ENCODE measurements at places on chromosomes 5 and 9.

- peak; percentile 91 for ATAC-seq
These were observed 11.9 kb downstream of the GLIPR2 start for GRCh38 chr9:36148311-36149051.

DNA sequence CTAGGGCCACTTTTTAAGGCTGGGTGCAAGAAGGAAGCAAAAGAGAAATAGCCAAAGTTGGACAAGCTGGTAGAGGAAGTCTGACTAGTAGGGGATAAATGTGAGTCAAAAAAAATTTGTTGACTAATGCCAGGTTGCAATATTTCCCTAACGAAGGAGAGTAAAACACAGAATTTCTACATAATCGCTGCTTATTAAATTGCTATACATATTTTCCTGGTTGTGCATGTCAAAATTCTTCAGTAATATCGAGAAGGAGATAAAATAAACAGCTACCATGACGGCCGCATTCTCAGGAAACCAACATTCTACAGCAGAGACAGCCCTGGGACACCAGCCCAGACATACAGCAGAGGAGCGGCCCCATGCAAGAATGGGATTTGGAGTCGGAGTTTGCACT lies 148.3 kb downstream of the ESM1 start:
- ATAC-seq, result no peak

DNA sequence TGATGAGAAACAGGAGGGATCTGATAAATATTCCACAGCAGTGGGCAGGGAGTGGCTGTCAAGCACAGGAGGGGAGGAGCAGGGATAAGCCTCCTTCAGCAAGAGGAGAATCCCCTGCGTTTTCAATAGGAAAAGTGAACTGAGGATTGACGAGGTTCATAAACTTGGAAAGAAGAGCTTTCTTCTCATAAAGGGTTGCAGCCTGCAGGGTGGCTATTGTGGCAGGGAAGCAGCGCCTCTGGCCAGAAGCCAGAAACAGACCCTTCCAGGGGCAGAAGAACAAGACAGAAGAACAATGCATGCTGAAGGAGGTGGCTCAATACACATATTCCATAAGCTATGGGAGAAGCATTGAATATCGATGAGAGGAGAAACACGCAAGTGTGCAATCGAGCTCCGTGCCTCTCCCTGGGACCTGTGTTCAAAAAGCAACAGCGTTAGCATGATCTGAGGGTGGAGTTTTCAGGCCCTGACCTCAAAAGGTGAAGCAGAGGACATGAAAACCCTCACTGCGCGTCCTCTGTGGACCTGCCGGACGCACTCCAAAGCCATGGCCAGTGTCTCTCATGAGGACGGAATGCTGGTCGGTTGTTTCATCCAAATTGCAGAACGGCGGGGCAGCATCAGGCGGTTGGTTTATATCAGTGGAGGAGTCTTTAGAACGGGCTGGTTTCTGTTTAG lies 67.6 kb downstream of the ANKRD33B start:
- ATAC-seq, result no peak

GRCh38 chr5:59746241-59746765 lies 147.2 kb downstream of the PDE4D start:
- ATAC-seq, result no peak

- ATAC-seq, result no peak
These were observed 8.4 kb downstream of the UBTD2 start for GRCh38 chr5:172274951-172275753.

DNA sequence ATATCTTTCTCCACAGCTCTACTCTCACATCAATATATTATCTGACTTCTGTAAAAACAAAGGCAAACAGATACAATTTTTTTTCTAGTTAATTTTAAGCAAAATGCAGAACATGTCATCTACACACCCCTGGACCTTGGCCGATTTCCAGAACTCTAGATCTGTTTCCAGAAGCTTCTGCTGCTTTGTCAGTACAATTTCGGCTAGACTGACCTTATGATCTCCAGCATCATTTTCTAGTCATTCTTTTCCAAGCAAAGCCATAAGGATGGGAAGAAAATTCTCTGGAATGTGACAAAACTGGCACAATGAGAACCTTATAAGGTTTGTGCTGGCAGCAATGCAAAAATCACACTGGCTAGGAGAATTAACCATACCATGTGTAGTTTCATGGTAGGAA lies 132.8 kb upstream of the MPDZ start:
- no peak for ATAC-seq

DNA sequence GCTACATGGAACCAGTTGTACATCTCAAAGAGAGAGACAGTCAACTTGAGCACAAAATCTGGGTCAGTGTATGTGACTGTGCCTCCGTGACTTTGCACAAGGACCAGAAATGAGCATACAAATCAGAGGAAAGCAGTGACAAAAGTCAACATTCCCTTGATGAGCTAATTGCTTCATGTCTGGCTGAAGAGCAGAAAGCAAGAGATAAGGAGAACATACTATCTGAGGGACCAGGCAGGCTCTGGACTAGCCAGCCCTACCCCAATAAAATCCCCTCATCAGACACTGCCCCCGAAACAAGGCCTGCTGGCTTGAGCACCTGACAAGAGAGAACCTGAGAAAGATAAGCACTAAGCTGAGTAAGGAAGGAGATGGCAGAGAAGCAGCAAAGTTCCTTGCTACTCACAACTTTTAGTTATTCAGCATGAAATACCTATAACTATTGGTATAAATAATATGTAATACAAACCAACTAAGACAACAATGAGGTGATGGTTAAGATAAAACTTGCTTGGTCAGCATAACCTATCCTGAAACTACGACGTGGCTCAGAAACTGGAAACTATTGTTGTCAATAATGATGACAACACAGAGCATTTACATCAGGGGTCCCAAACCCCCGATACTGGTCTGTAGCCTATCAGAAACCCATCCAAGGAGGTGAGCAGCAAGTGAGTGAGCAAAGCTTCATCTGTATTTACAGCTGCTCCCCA lies 9.5 kb downstream of the SIL1 start:
- no peak for ATAC-seq

DNA sequence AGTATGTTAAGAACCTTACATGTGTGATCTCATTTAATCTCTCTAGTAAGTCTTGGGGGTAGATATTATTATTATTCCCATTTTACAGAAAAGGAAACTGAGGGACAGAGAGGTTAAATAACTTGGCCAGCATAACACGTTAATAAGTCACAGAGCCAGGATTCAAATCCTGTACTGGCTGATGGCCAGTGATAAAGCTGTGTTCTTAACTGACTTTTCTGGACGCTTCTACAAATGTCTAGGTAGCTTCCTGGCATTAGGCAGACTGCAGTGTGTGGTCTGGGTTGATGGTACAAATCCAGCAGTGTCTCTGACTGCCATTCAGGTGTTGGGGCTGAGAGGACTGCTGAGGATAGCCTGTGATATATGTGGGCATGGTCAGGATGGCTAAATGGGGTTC lies 125.8 kb upstream of the CXCL14 start:
- no peak for ATAC-seq

DNA sequence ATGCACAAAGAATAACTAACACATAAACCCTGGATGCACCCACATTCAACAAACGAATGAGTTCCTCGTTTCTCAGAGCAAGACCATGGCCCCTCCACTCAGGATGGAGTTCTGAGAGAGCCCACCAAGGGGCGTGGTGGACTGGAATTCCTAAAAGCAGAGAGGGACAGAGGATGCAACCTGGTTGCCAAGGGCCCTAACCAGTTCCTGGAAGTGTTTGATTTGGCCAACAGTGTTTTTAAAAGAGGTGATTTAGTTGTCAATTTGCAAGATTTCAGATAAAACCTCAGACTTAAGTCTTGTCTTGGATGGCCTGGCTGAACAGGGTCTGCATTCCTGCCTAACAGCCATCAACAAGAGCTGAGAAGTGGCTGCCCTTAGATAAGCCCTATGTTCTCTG lies 34.4 kb downstream of the GLRA1 start:
- ATAC-seq, result no peak

- no peak for ATAC-seq
These were observed 11.4 kb downstream of the SLIT3 start for GRCh38 chr5:169289520-169289919.

DNA sequence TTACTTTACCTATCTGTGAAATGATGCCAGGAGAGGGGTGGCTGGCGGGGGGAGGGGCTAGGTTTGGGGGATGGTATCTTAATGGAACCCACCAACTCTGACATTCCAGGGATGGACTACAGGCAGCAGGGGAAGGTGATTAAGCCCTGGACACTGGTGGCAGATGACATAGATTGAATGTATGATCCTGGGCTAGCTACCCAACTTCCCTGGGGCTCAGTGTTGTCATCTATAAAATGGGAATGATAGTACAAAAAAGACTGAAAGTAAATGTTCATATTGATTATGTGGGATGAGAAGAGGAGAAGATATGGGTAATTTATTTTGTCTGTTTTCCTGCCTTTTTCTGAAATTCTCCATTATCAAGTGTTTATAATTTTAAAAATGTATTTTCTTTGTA lies 6.2 kb downstream of the CORO2A start:
- ATAC-seq, result no peak

DNA sequence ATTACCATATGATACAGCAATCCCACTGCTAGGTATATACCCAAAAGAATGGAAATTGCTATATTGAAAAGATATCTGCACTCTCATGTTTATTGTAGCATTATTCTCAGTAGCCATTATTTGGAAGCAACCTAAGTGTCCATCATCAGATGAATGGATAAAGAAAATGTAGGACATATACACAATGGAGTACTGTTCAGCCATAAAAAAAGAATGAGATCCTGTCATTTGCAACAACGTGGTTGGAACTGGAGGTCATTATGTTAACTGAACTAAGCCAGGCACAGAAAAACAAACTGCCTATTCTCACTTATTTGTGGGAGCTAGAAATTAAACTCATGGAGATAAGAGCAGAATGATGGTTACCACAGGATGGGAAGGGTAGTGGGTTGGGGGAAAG lies 63.1 kb upstream of the TTC23L start:
- no peak for ATAC-seq

GRCh38 chr9:122374885-122375420 lies 4.1 kb downstream of the PTGS1 start:
- ATAC-seq, result peak; percentile 90

GRCh38 chr9:89994988-89995613 lies 390.3 kb downstream of the GADD45G start:
- no peak for ATAC-seq

DNA sequence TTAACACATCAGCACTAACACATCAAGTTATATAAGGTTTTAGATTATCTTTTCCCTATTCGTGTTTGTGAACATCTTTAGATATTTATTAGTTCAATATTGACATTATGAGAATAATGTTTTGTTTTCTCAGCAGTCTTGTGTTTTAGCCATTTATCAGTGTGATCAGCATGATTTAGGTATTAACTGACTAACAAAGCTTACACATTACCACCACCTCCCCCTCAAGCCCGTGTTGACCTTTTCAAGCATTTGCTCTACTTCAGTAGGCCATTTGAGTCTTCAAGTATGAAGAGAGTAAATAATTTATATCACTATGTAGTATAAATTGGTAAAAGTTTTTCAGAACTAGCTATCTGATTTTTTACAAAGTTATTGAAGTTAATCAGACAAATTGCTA lies 6.9 kb downstream of the PBX3 start:
- no peak for ATAC-seq

DNA sequence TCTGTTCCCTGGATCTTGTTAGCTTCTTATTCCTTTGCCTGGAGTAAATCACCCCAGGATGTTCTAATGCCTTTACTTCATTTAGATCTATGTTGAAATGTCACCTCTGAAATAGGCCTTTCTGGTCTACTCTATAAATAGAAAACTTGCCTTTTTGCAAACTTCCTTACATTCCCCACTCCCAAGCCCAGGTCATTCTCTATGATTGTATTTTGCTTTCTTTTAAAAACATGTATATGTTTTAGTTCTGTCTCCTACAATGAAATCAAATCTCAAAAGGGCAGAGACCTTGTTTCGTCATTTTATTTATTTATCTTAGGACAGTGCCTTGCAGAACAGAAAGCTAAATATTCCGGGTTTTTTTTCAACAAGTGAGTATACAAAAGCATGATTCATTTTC lies 1657.7 kb upstream of the C9orf72 start:
- ATAC-seq, result no peak

GRCh38 chr9:133929599-133929998 lies 62.5 kb downstream of the VAV2 start:
- no peak for ATAC-seq

- ATAC-seq, result no peak
These were observed 120.5 kb downstream of the C5orf15 start for GRCh38 chr5:133847886-133848285.

- ATAC-seq, result peak; percentile 14
These were observed 51.2 kb downstream of the SIL1 start for GRCh38 chr5:139146809-139147482.

DNA sequence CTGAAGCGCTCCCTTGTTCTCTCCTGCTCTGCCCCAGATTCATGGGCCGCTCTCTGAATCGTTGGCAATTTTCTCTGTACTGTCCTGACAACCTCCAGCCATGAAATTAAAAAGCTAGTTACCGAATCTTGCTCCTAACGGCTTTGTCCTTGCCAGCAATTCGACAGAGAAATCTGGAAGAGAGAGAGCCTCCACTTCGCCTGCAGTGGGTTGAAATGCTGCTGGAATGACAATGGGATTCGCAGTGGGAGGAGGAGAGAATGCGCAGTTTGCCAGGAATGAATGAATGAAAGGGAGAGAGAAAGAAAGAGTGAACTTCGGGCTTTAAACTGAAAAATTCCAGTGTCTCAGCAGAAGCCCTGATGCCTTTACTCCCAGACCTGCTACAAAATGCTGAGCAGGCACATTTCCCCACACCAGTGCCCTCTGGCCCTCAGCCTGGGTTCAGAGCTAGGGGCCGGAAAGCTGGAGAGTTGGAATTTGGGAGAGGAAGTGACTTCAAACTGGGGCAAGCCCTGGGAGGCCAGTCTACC lies 11.5 kb upstream of the BOD1 start:
- no peak for ATAC-seq

GRCh38 chr5:143767162-143767561 lies 44.8 kb upstream of the HMHB1 start:
- ATAC-seq, result no peak

DNA sequence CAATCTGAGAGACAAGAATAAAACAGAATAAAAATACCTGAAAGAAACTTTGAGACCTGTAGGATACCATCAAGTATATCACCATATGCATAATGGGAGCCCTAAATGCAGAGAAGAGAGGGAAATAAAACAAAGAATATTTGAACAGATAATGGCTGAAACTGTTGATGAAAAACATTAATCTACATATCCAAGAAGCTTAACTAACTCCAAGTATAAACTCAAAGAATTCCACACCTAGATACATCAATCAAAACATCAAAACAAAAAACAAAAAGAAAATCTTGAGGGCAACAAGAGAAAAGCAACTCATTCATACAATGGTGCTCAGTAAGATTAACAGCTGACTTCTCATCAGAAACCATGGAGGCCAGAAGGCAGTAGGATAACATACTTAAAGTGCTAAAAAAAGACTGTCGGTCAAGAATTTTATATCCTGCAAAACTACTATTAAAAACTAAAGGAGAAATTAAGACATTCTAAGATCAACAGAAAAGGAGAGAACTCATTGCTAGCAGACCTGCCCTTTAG lies 101.6 kb downstream of the FOXD1 start:
- ATAC-seq, result no peak
